NT2/D1 (cell line): ENCODE measurements at places on chromosomes 4 and X.

GRCh38 chr4:48122756-48123155 lies 11.3 kb downstream of the TXK start:
- DNase-seq, result no peak

DNA sequence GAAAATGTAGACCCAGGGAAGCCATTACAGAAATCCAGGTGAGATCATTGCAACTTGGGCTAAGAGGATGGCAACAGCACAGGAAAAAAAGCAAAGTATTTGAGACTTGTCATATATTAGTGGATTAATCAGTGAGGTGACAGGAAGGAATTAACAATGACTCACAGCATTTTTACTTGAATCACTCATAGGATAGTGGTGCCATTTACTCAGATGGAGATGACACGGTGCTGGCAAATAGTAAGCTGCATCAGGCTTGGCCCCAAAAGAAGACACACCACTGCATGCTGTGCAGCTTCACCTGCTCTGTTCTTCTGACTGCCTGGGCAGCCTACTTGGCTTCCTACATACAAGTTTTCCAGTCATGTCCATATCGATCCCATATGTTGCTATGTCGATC lies 144.8 kb downstream of the FRYL start:
- DNase-seq, result no peak

GRCh38 chr4:94700298-94700697 lies 57.5 kb upstream of the BMPR1B start:
- no peak for DNase-seq

- no peak for DNase-seq
Observed at GRCh38 chr4:171186700-171187099, 626.5 kb upstream of the GALNTL6 start.

DNA sequence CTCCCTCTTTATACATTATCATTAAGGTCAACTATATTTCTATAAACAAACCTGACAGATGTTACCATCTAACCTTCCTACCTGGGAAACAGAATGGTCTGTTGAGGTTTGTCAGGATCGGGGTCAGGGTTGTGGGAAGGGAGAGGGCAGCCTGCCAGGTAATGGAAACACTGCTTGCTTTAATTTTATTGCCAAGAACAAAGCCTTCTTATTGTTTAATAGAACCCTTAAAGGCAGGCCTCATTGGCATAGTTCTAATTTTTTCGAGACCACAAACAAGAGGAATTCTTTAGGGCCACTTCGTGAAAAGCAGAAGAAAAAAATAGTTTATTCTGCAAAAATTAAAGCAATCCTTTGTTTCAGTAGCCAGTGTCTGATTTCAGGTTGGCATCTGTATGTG lies 113.2 kb downstream of the MID1 start:
- no peak for DNase-seq

- DNase-seq, result no peak
Observed at GRCh38 chr4:100816436-100817045, 298.7 kb upstream of the EMCN start.

DNA sequence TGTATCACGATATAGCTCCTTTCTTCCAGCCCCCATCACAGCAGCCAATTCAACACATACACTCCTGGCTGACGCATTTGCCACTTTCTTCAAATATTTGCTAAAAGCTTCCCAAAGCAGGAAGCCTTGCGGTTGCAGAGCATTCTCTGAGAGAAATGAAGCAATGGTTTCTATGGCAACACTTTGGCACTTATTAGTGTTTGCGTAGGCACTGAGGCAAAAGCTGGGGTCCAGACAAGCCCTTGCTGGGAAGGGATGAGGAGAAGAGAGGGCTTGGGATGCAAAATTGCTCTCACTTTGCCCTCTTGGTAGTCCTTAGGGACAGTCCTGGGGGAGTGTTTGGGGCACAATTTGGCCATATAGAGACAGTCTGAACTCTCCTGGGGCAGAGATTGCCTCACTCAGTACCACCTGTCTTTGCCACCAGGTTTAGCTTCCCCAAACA lies 55.0 kb upstream of the PAK3 start:
- DNase-seq, result no peak

DNA sequence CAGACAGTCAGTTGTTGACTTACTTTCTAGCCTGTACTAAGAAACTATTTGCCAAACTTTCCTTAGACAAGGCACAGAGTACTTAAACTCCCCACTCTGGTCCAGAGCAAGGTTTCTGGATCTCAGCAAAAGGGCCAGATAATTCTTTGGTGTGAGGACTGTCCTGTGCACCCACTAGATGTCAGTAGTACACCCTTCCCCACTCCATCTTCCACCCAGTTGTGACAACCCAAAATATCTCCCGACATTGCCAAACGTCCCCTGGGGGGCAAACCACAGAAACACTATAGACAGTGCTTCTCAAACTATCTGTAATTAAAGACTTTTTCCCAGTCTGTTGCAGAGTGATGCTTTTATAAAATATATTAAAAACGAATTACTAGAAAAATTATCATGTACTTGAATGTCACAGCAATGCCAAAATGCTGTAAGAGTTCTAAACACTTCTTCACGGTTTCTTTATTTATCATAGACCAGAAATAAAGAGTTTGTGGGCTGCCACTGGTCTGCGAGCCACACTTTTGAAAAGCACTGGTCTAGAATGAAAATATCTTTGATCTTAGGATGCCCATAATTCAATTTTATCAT lies 203.5 kb downstream of the PRDM5 start:
- peak; percentile 9 for DNase-seq

DNA sequence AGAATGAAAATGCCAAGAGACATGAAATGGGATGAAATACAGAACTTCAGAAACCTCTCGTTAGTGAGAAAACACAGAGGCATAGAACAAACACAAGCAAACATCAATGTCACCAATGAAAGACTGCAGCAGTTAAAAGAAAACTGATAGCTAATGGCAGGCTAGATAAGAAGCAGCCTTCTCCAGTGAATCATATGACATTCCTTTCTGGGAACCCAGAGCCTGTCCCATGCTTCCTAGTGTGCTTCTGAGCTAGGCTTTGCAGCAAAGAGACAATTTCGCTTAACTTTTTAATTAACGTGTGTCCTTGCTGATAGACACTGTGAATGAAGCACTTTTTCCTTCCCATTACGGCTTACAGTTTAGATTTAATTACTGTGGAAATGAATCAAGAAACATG lies 444.6 kb downstream of the IL15 start:
- no peak for DNase-seq

DNA sequence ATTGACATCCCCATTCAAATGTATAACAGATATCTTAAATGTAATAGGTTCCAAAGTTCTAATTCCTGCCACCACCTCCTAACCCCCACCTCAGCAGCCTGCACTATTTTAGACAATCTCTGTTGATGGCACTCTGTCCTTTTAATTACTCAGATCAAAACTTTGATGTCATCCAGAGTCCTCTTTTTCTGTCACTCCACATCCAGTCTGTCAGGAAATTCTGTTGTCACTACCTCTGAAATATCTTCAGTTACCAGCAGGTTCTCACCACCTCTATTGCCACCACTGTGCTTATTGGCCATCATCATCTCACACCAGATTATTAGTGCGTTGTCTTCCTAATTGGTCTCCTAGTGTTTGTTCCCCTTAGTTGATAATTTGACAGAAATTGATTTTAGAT lies 76.2 kb downstream of the PTPN13 start:
- DNase-seq, result no peak

DNA sequence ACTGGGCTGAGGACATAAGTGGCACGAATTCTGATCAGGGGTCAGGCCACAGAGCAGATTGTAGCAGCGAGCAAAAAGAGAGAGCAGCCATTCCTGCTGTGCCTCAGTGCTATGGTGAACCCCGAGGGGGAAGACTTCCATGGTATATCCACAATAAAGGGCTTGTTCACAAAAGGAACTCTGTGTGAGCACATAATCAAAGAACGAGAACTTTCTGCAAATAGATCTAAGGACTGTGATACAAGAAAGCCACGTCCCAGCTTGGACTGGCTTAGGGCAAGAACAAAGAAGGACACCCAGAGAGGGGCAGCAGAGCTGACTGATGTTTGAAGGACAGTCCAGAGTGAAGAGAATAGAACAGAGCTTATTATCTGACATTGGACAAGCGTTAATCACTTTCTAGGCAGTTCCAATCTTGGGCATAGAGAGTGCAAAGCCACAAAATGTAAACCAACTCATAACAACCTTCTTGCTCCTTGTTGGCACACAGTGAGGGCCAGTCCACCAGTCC lies 24.0 kb downstream of the PPEF2 start:
- DNase-seq, result no peak

DNA sequence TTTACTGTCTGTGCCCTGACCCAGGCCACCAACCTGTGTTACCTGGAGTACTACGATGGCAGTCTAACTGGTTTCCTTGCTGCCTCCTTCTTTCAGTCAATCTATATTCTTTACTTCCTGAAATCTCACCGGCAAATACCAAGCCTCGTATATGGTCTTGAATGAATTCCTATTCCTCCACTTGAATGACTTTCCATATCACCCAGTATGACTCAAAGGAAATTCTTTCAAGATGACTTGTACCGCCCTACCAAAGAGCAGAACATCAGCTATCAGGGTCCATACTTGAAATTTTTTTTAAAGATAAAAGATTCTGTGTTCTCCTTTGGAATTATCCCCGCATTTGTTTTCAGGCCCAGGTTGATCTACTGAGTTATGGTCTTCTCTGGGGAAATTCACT lies 378.0 kb downstream of the AFF2 start:
- DNase-seq, result no peak

- no peak for DNase-seq
Observed at GRCh38 chr4:28444886-28445496, 1584.3 kb downstream of the STIM2 start.

GRCh38 chr4:105605493-105605892 lies 53.1 kb downstream of the ARHGEF38 start:
- no peak for DNase-seq

GRCh38 chr4:61773655-61774245 lies 573.6 kb downstream of the ADGRL3 start:
- no peak for DNase-seq

- peak; percentile 75 for DNase-seq
Observed at GRCh38 chrX:119467842-119468550, at the start of gene SLC25A5. TSS of gene SLC25A5 (plus strand) at chrX:119468444. CDS start at chrX:119468516, 72 bp downstream.

DNA sequence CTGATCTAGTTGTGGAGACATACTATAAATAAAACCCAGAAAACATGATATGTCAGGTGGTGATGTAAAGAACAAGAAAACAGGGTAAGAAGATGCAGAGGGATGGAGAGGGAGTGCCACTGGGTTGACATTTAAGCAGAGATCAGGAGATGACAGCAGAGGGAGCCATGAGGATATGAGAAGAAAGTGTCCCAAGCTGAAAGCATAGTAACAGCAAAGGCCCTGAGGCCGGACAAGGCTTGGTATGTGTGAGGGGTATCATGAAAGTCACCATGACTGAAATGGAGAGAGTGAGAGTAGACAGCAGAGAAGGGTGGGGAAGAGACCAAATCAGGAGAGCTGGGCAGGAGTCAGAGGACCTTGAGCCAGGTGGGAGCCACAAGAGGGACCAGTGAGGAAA lies 3.4 kb downstream of the GPKOW start:
- DNase-seq, result no peak

DNA sequence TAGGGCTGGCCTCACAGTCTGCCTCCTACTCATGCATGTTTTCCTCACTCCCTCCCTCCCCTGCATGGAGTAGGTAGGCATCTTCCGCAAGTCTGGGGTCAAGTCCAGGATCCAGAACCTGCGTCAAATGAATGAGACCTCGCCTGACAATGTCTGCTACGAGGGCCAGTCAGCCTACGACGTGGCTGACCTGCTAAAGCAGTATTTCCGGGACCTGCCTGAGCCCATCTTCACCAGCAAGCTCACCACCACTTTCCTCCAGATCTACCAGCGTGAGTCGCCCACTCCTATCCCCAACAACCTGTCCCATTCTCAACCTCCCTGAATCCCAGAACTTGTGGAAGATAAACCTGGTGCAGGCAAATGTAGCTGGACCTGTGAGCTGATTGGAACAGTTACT lies 73.4 kb downstream of the STARD8 start:
- DNase-seq, result no peak

- no peak for DNase-seq
Observed at GRCh38 chr4:149008415-149009025, 566.3 kb upstream of the NR3C2 start.

DNA sequence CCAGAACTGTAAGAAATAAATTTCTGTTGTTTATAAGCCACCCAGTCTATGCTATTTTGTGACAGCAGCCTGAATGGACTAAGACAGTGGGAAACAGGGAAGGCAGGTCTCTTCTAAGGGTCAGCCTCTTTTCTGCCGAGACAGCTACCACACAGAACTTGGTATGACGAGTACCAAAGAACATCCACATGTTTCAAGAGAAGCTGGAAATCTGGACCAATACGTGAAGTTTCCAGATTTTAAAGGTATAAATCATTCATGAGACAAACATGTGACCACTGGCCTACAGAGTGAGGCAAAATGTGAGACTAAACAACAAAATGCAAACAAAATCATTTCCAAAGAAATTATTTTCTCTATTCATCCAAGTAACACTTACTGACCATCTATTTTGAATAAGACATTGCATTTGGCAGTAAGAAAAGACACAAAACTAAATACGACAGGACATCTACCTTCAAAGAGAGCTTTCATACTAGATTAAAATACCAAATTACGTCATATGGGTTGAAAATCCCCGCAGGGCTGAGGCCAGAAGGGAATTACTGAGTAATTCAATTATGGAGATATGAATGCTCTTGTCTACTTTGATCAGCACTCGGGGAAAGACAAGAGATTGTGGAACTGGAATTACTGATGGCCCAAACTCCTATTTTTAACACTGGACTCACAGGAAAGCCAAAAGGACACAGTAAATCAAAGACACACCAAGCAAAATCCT lies 7.2 kb downstream of the SCARB2 start:
- no peak for DNase-seq

DNA sequence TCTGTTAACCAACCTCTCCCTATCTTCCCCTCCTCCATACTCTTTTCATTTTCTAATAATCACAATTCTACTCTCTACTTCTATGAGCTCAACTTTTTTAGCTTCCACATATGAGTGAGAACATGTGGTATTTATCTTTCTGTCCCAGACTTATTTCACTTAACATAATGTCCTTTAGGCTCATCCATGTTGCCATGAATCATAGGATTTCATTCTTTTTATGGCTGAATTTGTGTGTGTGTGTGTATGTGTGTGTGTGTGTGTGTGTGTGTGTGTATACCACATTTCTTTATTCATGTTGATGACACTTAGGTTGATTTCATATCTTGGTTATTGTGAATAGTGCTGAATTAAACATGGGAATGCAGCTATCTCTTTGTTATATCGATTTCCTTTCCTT lies 37.4 kb downstream of the RUFY3 start:
- DNase-seq, result no peak

GRCh38 chr4:182840108-182840507 lies 77.1 kb downstream of the DCTD start:
- no peak for DNase-seq

GRCh38 chrX:69493193-69493592 lies 10.9 kb upstream of the NALF2 start:
- DNase-seq, result peak; percentile 39

GRCh38 chrX:66919280-66919832 lies 280.5 kb upstream of the EDA2R start:
- no peak for DNase-seq

GRCh38 chr4:26022346-26023202 lies 108.6 kb downstream of the SMIM20 start:
- DNase-seq, result no peak

DNA sequence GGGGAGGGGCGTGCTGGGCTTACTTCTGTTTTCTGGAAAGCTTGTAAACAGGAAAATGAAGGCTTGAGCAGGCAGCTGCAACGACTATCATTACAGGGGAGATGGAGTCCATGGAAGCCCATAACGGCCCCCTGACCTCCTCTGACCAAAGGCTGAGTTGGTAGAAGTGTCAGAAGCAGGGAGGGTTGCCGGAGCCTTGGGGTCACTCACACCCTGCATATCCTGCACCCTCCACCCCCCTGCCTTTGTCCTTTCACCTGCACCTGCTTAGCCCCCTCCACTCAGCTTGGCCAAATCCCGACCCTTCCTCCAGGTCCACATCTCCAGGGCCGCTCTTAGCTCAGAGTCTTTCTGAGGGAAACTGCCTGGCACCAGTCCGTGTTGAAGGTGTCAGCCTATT lies 12.5 kb upstream of the MSX1 start:
- DNase-seq, result no peak
